Dermis microvascular lymphatic vessel endothelial cell (primary cell): ENCODE measurements at places on chromosomes 6 and 20. TPM values are rescaled to one million over a fixed set of nuclear protein-coding genes. Genes with fewer than 3 reads are reported as not detected.

The PTK6 gene
- under 0.01 TPM in 2 replicates for total RNA-seq

The FBXL4 gene
- total RNA-seq = 8.3 and 12.3 TPM in 2 replicates

The FNDC11 gene
- 1.1 and 1.3 TPM in 2 replicates for total RNA-seq

The PLCB1 gene
- total RNA-seq = 10.9 and 13.1 TPM in 2 replicates

The EIF6 gene
- 173 and 178 TPM in 2 replicates for total RNA-seq
